Fibroblast of skin of right biceps (primary cell): ENCODE measurements at places on chromosomes 1 and 21.

DNA sequence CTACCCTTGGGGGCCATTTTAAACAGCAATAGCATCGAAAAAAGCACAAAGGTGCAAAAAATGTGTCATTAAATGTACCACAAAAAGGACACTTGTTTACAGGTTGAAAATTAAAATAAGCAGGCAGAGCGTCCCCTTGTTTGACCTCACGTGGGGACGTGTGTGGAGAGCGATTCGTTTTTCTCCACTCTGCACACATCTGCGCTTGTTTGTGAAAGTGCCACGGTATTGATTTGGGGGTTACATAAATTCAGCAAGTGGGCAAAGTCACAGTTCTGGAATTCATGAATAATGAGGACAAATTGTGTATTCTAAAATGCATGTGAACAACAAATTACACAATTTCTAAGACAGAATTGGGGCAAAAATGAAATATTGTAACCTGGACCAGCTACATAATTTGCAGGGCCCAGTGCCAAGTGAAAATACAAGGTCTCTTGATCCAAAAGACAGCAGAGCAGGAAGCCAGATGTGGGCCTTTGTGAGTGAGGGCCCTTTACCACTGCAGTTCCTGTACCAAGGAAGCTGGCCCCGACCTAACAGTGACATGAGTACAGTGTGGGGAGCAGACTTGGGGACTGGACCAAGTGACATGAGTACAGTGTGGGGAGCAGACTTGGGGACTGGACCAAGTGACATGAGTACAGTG is 43.9 kb downstream of the ZBTB18 start:
- no peak for DNase-seq

DNA sequence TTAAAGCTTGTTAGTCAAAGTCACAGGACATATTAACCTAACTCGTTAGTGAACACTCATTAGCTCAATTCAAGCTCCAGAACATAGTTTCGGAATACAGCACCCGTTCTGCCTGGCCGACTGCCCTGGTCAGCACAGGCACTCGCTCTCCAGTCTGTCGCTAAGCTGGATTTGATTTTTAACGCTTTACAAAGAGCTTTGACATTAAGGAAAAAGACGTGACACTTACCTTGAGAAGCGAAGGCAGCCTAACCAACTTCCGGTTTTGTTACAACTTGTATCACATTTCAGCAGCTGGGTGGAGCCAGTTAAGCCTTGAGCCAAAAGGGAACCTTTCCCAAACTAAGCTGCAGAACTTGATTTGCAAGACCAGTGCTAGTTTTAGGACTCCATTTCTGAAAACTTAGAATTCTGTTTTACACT is at the start of gene FRRS1:
Gene FRRS1 (minus strand): TSS at position 258 of the 423 bp plus-strand sequence. CDS start 17,867 bp downstream, outside the sequence.
- DNase-seq = peak; percentile 68

- DNase-seq = no peak
These were observed 119.5 kb upstream of the CSF3R start for GRCh38 chr1:36602184-36602583.

DNA sequence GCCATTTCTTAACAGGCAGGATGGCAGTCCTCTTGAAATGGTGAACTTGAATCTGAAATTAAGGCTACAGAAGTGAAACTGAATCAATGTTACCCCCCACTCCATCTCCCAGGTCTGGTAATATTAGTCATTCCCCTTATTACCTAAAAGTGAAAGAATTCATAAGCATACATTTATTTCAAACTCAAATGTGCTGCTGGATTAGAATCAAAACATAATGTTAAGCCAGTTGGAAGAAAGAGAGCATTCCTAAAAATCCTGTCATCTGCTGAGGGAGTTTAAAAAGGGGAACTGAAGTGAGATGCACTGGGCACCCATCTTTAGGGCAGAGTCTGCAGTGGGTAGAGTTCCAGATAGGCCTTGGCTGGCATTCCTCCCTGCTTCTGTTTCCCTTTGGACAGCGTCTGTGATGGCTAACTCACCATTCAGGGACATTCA is 17.4 kb downstream of the KIAA0319L start:
- DNase-seq = peak; percentile 79

DNA sequence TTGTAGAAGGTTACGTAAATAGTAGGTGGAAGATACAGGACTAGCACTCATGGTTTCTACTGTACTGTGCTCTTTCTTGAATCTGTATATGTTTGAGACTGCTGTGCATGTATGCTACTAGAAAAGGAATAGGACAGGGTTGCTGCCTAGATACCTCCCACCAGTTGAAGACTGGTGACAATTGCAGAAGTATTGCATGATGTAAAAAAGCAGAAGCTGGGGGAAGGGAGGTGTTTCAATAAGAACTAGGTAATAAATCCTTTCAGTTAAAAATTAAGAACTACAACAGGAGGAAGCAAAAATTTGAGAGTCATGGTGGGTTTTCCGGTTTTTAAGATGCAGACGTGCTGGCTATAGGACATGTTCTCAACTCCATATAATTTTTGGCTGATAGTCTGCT is 88.1 kb downstream of the CCDC30 start:
- no peak for DNase-seq

GRCh38 chr1:94980582-94981574 is 54.0 kb upstream of the CNN3 start:
- peak; percentile 69 for DNase-seq

GRCh38 chr1:24898152-24898908 is 31.7 kb downstream of the RUNX3 start:
- DNase-seq = no peak

DNA sequence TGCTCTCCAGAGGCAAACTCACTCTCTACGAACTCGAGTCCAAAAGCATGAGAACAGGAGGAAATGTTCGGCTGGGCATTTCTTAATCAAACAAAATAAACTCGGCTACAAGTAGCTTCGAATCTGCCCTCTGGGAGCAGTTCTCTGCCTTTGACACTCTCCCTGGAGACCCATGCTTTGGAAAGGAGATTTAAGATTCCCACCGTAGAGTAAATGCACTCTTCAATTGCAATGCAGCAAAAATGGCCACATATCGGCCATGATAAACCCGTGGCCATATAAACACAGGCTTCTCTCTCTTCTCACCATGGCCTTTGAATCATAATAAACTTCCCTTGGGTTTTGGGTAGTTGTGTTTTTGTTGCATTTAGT is 215.4 kb downstream of the TOMM20 start:
- no peak for DNase-seq

- DNase-seq = no peak
These were observed 54.4 kb upstream of the SCMH1 start for GRCh38 chr1:41296506-41296905.

DNA sequence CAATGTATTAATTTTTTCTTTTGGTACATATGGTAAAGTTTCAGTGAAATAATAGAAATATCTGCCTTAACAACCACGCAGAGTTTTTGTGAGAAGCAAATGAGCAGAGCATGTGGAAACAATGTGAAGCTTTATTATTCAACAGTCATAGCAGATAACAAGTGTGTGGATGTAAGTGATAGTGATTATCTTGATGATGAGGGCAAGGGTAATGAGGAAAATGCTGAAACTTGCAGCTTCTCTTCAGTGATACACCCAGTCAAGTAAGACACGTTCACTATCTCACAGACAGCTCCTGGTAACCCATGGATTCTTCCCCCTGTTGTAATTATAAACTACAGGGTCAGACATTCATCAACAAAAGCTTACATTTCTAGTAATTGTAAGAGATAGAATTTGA is 14.6 kb upstream of the OR2L5 start:
- DNase-seq = no peak

- no peak for DNase-seq
These were observed 36.8 kb downstream of the FBXO42 start for GRCh38 chr1:16315437-16315836.

- DNase-seq = peak; percentile 86
These were observed 40.4 kb downstream of the PHC2 start for GRCh38 chr1:33390542-33390941.

DNA sequence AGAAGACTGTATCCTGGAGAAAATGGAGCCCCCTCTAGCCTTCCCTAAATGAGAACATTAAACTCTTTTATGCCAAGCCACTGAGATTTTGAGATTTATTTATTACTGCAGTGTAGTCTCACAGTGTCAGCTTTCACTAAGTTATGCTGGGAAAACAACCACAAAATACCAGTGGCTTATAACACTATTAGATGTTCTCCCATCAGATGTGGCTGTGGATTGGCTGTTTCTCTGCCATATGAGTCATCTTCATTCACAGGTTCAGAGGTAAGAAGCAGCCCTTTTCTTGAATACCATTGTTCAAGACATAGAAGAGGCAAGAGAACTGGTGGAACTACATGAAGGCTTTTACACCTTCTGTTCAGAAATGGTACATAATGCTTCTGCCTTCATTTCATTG is 32.1 kb upstream of the ST6GALNAC5 start:
- peak; percentile 76 for DNase-seq

- no peak for DNase-seq
These were observed 835 bp downstream of the UHMK1 start for GRCh38 chr1:162498496-162498810.

DNA sequence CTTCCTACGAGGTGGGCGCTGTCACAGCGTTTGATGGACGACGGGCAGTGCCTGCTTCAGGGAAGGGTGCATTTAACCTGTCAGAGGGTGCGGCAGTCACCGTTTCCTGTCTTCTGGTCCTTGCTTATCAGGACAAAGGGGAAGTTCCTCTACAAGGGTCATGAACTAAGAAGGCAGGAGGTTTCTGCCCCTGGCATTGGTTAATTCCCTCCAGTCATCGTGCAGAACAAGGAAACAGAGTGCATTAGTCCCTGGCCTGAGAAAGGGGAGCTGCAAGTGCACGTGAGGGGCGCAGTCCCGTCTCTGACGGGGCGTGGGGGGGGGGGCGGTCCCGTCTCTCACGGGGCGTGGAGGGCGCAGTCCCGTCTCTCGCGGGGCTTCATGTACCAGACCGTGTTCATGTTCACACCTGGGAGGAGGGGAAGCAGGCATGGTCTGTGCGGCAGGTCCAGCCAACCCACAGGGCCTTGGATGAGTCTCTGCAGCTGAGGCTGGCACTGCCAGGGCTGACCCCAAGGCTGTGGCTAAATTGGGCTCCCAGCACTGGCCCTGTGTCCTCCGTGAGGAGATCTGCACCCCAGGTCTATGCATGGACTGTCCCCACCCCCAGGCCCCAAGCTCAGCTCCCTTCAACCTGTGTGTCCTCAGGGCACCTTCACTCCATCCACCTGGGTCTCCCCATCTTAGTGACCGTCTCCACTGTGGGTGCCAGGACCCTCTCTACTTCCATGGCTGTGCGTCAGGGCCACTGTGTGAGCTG is 89.2 kb upstream of the COL6A1 start:
- no peak for DNase-seq

GRCh38 chr1:162310337-162310736 is 66.3 kb downstream of the SPATA46 start:
- DNase-seq = peak; percentile 17

- DNase-seq = peak; percentile 49
These were observed at the start of gene FABP3 for GRCh38 chr1:31373056-31373896. TSS of gene FABP3 (minus strand) at chr1:31373076. CDS start at chr1:31373014, 62 bp downstream.

- DNase-seq = no peak
These were observed 14.1 kb upstream of the KLHDC8A start for GRCh38 chr1:205370780-205371179.

DNA sequence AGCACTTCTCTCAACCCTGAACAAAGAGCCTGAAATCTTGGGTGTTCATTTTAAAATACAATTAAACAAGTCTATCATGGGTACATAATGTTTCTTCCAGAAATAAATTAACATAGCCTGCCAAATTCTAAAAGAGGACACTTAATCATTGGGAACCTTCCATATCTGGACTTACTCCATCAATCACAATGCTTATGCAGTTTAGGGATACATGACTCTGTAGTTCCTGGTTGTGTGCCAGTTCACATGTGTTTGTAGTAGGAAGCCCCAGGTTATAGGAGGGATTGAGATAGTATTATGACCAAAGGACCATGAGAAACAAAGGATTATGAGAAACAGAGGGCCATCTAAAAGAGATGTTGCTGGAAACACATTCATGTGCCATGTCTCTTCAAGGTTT is 19.1 kb upstream of the DAB1 start:
- DNase-seq = no peak

- peak; percentile 74 for DNase-seq
These were observed 29.2 kb downstream of the OLFML3 start for GRCh38 chr1:114008480-114008941.

GRCh38 chr1:76293831-76294230 is 219.3 kb downstream of the ST6GALNAC3 start:
- DNase-seq = no peak

GRCh38 chr1:206584683-206585082 is 27.6 kb downstream of the EIF2D start:
- DNase-seq = no peak

- no peak for DNase-seq
These were observed 5.8 kb downstream of the KIAA1614 start for GRCh38 chr1:180918519-180918918.

DNA sequence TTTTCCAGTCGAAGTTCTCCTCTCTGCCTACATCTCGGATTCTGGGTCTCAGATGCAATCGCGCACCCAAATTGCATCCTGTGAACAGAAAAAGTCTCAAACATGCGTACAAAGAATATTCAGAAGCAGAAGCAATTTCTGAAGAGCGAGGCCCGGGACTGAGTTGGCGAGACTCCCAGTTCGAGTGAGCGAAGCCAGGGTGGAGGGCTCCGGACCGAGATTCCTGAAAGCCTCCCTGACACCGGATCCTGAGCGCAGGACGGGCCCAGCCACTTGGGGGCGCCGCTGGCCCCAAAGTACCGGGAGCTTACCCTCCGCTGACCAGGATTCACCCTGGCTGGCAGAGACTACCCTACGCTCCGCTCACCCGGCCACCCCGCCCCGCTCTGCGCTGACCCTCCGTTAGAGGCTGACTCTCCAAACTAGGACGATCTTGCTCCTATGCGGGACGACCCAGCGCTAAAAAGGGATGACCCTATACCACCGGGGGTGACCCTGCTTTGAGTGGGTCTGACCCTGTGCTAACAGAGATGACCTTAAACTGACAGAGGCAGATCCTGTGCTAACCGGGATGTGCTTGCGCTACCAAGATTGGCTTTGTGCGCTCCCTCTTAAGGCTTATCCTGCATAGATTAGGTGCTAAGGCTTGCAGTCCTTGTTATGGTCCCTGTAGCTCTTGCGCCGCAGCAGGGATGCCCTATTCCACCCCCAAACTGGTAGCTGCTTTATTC is 12.1 kb downstream of the FOXD2 start:
- no peak for DNase-seq

GRCh38 chr1:200922406-200922805 is 27.7 kb downstream of the INAVA start:
- DNase-seq = no peak

GRCh38 chr1:12038356-12039163 is 19.3 kb downstream of the MIIP start:
- no peak for DNase-seq

- no peak for DNase-seq
These were observed 20.2 kb downstream of the NSL1 start for GRCh38 chr1:212771341-212771740.

GRCh38 chr1:92441697-92442342 is 44.9 kb downstream of the GFI1 start:
- DNase-seq = no peak

GRCh38 chr1:69592341-69592740 is 24.6 kb downstream of the LRRC7 start:
- DNase-seq = no peak

GRCh38 chr21:34078915-34079314 is 5.5 kb downstream of the MRPS6 start:
- DNase-seq = no peak

DNA sequence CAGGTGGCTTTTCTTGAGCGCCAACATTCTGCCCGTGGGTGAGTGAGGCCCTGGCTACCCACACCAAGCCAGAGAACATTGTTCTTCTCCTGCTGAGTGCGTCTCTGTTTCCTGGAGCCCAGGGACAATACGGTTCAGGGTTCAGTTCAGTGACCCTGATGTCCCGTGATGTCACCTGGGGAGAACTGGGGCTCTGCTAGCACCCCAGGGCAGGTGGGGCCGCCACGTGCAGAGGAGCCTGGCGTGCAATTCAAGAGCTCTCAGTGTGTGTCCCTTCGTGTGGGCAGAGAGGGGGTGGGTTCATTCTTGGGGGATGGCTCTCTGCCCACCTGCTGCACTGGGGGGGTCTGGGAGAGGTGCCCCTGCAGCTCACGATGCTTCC is 18.2 kb upstream of the PEX10 start:
- no peak for DNase-seq
